Effector CD4-positive, alpha-beta T cell (primary cell): ENCODE measurements at places on chromosomes 6 and 20.

- DNase-seq: no peak
Observed at GRCh38 chr20:53946106-53946505, 124.3 kb downstream of the BCAS1 start.

DNA sequence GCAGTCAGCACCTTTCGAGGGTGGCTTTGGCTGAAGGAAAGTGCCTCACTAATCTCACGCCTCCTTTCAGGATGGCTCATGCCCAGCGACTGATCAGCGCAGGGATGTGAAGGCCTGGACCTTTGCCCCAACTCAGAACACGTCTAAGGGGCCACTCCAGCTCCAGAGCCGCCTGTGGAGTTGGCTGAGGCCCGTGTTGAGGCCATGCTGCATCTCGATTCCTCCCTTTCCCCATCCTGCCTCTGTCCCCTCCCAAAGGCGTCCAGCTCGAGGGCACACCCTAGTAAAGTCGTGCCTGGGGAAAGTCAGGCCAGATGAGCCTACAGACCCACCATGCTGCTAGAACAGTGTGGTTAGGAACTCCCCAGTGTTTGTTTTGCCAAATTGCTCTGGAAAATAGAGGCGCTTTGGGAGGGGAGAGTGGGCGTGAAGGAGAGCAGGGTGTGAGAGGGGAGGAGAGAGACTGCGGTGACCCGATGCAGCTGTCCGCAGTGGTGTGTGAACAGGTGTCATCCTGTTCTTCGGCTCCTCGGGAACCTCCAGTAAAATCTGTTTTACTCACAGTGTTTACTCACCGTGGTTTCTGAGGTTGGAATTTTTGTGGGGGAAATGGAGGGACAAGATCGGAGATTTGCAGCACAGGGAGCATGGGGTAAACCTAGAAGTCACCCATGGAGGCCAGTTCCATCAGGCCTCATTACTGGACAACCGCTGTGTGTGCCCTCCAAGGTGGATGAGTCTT lies 85.0 kb upstream of the PMEPA1 start:
- DNase-seq: no peak

DNA sequence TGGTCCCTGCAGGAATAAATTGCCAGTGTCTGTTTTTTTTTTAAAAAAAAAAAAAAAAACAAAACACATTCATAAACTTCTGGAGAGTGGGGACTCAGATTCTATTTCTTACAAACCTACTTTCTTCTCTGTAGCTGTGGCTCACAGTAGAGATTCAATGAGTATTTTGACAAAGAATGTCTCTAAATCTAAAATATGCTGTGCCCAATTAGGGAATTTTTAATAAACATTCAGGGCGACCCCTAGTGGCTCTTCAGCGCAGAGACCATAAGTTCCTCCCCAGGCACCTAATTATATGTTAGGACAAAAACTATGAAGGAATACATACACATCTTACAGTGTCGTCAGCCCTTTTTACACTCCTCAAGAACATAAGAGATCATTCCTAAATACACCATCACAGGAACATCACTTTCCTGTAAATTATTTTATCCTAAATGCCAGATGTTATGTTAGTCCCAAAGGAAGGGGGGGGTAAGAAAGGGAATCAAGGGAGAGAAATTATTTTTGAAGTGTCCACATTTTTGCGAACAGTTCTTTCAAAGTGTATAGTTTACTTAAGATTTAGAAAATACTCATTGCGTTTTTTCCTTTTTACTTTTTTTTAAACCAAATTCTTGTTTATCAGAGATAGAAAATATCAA lies 21.8 kb upstream of the NAA20 start:
- DNase-seq: no peak

- no peak for DNase-seq
Observed at GRCh38 chr6:81120280-81120679, 632.2 kb downstream of the TENT5A start.

- no peak for DNase-seq
Observed at GRCh38 chr6:49327005-49327404, 136.0 kb downstream of the MMUT start.

GRCh38 chr6:106572875-106573585 lies 56.3 kb downstream of the RTN4IP1 start:
- no peak for DNase-seq

GRCh38 chr6:118307581-118307980 lies 240.5 kb upstream of the PLN start:
- no peak for DNase-seq

- no peak for DNase-seq
Observed at GRCh38 chr6:54835176-54835575, 11.4 kb upstream of the FAM83B start.

DNA sequence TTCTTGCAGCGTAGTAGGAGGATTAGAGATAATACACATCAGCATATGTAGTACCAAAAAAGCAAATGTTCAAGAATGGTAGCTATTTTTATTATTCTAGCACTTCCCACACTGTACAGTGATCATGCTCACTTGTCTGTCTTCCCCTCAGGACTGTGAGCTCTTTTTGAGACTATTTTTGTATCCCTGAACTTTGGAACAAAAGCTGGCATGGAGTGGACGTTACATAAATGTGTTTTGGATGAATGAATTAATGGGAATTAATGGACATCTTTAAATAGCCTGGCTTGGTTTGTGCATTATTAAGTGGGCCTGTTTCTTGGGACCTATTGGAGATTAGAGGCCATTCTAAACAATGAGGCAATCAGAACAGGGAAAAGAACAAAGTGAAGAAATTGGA lies 243.7 kb downstream of the CD83 start:
- DNase-seq: no peak

- no peak for DNase-seq
Observed at GRCh38 chr20:43096126-43096930, 93.4 kb downstream of the PTPRT start.

DNA sequence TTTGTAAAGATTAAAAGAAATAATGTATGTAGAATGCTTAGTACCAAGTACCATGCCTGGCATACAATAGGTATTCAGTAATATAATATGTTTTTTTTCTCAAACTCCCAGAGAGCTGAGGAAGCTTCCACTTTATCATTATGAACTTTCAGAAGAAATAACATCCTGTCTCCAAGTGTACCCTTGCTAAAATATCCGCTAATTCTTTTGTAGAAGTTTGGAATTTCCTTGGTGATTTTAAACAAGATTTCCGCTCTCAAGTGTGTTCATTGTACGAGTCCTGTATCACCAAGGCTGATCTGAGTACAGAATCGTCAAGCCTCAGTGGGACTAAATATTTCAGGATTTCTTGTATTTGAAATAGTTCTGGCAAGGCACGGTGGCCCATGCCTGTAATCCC lies 16.1 kb upstream of the RNF144B start:
- DNase-seq: no peak

- no peak for DNase-seq
Observed at GRCh38 chr20:18692447-18692846, 104.6 kb downstream of the DTD1 start.

DNA sequence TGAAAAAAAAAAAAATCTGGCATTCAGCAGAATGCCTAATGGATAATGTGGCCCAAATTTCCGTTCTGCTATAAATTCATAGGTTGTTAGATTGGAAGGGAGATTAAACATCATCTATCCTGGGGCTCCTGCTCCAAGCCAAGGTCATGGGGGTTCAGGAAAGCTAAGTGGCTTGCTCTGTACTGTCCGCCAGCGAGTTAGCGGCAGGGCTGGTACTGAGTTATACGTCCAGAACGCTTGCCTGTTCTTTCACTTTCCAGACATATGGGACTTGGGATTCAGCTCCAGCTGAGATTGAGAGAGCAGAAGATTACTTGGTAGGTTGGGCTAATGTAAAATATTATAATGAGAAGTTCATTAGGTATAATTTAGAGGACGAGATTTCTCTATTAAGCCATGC lies 858 bp downstream of the RWDD1 start:
- DNase-seq: no peak

DNA sequence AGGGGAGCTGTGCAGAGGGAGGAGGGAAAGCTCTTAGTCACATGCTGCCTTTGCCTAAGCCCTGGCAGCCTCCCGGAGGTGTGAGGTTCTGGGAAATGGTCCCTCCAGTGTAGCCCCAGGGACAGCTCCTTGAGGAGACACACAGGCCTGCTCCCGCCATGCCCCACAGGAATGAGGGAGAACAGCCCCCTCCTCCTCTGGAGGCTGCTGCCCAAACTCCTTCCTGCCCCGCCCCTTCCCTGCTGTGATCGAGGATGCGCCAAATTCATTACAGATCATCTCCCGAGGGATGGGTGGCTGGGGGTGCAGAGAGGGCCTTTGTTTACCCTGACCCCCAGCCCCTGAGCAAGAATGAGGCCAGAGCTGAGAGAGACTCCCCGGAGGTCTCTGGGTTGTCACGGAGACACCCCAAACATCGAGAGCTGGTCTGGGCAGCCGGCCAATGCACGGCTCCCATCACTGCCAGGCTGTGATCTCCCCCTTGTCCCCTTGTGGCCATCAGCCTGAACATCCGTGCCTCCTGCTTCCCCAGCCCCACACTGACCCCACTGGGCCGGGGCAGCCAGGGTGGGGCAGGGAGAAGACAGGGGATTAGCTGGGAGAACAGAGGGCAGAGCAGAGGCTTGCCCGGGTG lies 8.4 kb downstream of the CYP21A2 start:
- DNase-seq: no peak

- DNase-seq: no peak
Observed at GRCh38 chr6:150227281-150227680, 84.4 kb downstream of the PPP1R14C start.

DNA sequence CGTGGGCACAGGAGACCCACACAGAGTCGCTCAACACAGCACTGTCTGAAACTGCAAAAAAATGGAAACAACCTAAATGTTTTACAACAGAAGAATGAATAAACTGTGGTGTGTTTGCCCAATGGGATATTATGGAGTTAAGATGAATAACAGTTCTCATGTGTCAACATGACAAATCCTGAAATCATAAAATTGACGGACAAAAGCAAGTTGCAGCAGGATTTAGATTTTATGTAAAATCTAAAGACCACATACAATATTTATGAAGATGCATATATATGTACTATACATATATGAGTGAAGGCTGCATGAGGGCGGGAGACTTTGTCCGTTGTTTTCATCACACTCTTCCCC lies 79.7 kb downstream of the GRM4 start:
- no peak for DNase-seq

DNA sequence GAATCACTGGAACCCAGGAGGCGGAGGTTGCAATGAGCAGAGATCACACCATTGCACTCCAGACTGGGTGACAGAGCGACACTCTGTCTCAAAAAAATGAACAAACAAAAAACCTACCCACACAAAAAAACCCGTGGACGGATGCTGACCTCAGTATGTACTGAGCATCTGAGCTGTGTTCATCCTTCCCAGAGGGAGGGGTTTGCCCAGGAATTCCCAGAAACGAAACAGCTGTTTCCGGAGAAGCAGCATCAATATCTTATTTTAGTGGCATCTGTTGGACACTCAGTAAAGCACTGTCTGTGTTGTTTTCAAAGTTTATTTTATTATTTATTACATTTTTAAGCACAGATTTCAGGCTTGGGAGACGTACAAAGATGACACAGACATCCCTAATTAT lies 18.7 kb downstream of the NANP start:
- DNase-seq: no peak

GRCh38 chr6:145960918-145961589 lies 3.1 kb downstream of the SHPRH start:
- DNase-seq: no peak

DNA sequence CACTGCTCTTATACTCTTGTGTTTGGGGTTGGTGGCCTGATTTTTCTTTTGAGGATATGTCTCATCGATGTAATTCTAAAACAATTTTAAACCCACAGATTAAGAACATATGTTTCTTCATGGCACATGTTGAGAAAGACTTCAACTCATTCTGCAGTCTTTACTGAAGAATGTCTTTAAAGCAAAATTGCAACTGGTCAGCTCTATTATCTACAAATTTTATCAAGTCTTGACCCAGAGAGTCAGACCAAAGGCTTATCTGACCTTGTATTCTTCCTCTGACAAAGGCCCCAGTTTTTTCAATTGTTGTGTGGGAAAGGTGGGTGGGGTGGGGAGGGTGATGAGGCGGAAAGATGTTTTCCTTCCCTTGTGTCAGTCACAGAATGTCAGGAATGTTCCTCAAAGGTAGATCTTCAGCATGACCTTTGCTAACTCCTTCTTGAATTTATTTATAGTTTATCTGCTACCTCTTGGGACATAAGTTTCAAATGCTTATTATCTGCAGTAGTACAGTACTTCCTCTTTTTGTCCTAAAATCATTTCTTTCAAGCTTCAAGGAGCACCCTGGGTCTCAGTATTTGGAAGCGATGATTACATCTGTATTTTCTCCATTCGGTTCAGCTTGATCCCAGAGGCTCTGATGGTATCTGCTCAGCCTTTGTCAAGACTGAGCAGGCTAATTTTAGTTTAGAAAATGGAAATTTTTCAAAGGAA lies 63.2 kb upstream of the TIAM2 start:
- DNase-seq: no peak

DNA sequence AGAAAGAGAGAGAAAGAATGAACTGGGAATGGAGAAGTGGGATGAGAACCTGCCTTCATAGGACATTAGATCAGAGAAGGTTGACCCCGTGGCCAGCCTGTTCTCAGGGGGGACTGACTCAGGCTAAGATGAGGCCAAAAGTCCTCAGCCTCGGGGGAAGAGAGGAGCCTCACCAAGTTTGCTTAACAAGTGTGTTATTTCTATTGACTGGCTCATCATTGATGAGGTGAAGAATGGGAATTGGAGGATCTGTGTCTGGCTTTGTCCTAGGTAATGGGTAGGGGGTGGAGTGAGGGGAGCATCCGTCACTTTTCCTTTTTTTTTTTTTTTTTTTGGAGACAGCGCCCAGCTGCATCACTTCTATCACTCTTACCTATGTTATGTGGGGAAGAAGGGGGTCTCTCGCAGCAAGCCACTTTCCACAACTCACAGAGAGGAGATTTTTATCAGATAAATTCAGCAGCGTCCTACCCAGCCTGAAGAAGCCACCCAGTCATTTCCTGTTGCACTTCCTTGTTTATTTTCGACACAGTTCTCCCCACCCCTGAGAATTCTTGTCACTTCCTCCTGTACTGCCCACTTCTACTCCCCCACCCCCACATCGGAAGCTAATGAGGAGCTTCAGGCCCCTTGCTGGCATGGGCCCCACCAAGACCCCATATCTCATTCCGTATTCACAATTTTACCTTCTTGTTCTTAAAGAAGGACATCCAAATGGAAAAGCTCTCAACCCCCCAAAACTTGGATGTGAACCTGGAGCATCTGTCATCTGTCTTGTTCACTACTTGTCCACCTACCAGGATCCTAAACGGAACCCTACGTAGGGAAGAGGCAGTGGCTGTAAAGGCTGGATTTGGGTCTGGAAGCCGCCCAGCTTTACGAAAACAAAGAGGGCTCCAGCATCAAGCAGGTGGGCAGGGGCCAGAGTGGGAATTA lies 2.8 kb upstream of the RNASET2 start:
- peak; percentile 44 for DNase-seq

GRCh38 chr20:62205618-62206387 lies 14.3 kb downstream of the HRH3 start:
- DNase-seq: no peak
